ENCODE measurements at places on chromosomes 11 and 22. TPM values are rescaled to one million over a fixed set of nuclear protein-coding genes. Genes with fewer than 3 reads are reported as not detected.

Gene ADORA2A
- 13.5 TPM for total RNA-seq

Gene ACR
- total RNA-seq, result 0.18 TPM

Gene MMP8
- total RNA-seq, result 2.8 TPM

Gene NXF1
- 37.9 TPM for total RNA-seq

Gene SLC43A3
- total RNA-seq, result 20.7 TPM

Gene NXPE1
- not detected for total RNA-seq

Gene ATP5MG
- total RNA-seq, result 85.7 TPM

Gene TRIM77
- total RNA-seq, result not detected

Gene MMP13
- total RNA-seq, result not detected

Gene MUC2
- total RNA-seq, result under 0.01 TPM

Gene PTPN5
- total RNA-seq, result 0.99 TPM

Gene CCDC87
- 0.23 TPM for total RNA-seq

Gene LYVE1
- 43.6 TPM for total RNA-seq

Gene CNIH2
- 1.6 TPM for total RNA-seq

Gene NPAS4
- total RNA-seq, result 3.1 TPM

Gene LRRN4CL
- 5.4 TPM for total RNA-seq

Gene PANX3
- not detected for total RNA-seq

Gene KRTAP5-9
- total RNA-seq, result 0.23 TPM

Gene RGL4
- total RNA-seq, result 3.2 TPM

Gene PICALM
- total RNA-seq, result 430 TPM

Gene KRTAP5-7
- 0.23 TPM for total RNA-seq

Gene KDELR3
- total RNA-seq, result 10.0 TPM

Gene LARGE2
- 14.3 TPM for total RNA-seq

Gene ZP1
- total RNA-seq, result not detected

Gene TPCN2
- 20.8 TPM for total RNA-seq

Gene GTF2H1
- total RNA-seq, result 50.1 TPM

Gene OR52A1
- total RNA-seq, result not detected

Gene TRIM22
- 22.4 TPM for total RNA-seq

Gene JHY
- 8.5 TPM for total RNA-seq

Gene MYO7A
- 4.4 TPM for total RNA-seq

Gene AGBL2
- total RNA-seq, result 4.4 TPM

Gene CBLIF
- total RNA-seq, result 0.53 TPM

Gene APOA4
- total RNA-seq, result 0.35 TPM

Gene OR2AG2
- 0.18 TPM for total RNA-seq

Gene ACTN3
- total RNA-seq, result 37.8 TPM

Gene CNTF
- total RNA-seq, result 0.99 TPM

Gene ME3
- total RNA-seq, result 116 TPM

Gene TMEM45B
- total RNA-seq, result 17.3 TPM

Gene TUBA8
- 8.2 TPM for total RNA-seq

Gene MIOX
- 5.4 TPM for total RNA-seq

Gene MRGPRF
- total RNA-seq, result 26.7 TPM

Gene P2RX6
- total RNA-seq, result 2.3 TPM

Gene E2F8
- total RNA-seq, result 6.4 TPM

Gene OR8G5
- total RNA-seq, result not detected

Gene SDHAF2
- total RNA-seq, result 26.8 TPM

Gene TRIM51
- total RNA-seq, result not detected

Gene C11orf42
- not detected for total RNA-seq

Gene RBMXL2
- 0.64 TPM for total RNA-seq
